ENCODE measurements at places on chromosomes 3 and 15.

DNA sequence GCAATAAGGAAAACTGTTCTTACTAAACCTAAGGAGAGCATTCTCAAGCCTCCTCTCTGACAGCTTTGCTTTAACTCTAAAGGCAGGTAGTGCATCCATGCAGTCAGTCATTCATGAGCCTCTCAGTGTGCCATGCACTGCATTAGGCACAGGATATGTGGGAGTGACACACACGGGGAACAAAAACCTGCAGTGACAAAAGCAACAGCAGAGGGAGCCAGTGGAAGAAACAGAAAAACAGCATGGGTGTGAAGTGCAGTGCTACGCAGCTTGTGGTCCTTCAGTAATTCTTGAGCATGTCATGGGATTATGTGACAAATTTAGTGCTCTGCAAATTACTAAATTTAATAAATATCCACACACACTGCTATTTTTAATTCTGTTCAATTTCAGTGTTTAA lies 230.7 kb downstream of the BBX start:
- no peak for DNase-seq

DNA sequence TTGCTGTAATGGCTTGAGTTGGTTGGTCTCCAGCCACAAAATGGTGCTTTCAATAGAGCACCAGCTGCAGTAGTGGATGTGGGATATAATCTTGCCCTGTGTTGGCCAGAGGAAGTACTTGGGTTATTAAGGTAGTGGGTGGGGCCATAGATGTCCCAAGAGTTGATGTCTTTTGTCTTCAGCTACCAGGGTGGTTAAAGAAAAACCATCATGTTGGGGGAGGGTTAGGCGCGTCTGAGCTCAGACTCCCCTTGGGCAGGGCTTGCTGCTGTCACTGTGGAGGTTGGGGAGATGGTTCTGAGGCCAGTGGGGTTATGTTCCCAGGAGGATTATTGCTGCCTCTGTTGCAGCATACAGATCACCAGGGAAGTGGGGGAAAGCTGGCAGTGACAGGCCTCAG lies 46.9 kb upstream of the GADL1 start:
- no peak for DNase-seq

- no peak for DNase-seq
These were observed 229.4 kb downstream of the CD47 start for GRCh38 chr3:107861422-107861821.

DNA sequence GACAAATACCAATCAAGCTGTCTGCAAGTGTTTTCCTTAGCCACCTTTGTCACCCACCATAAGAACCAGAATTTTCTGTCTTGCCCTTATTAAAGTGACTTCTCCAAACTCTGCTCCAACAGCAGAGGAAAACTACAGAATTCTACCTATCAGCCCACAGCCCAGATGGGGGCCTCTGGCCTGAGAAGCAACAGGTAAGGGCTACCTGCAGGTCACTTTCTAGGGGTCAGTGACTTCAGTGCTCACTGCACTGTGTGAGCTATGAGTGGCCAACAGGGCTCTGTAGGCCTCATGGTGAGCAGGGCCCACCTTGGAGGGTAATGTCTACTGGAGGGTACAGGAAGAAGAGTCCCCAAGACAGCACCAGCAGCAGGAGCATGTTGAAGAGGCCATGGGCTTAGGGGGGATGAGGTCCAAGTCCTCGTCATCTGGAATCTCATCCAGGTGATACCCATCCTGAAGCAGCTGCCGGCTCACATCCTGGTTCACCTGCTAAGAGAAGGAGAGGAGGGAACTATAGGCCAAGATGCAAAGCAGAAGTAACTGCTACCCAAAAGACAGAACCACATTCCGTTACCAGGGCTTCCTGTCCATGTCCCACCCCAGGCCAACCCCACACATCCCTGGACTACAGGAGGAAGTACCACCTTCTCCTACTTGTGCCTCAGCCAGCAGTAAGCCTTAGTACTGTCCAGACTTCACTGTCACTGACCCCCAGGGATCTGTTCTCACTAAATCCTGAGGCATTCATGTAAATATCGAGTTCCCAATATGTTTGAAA lies 4.2 kb downstream of the FAM219B start:
- DNase-seq = no peak

DNA sequence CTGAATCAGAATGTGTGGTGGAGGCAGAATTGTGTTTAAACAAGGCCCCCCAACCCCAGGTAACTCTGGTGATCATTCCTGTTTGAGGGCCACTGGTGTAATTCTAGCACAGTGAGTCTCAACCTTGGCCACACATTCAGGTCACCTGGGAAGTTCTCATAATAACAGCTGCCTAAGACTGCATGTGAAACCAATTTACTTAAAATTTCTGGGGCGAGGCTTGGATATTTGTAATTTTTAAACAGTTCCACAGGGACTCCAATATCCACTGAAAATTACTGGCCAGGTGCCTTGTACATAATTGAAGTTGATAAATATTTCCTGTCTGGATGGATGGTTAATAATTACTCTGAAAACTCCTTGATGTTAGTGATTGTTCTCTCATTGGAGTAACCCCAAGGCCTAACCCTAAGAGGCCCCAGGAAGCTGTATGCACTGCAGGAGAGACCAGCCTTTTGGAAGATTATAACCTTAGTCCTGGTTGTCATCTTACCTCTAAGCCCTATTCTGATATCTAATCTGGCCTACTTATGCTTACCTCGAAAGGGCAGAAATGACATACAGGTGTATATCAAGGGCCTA lies 25.7 kb upstream of the EPHB1 start:
- no peak for DNase-seq

GRCh38 chr3:59481776-59482400 lies 432.1 kb upstream of the CFAP20DC start:
- no peak for DNase-seq

DNA sequence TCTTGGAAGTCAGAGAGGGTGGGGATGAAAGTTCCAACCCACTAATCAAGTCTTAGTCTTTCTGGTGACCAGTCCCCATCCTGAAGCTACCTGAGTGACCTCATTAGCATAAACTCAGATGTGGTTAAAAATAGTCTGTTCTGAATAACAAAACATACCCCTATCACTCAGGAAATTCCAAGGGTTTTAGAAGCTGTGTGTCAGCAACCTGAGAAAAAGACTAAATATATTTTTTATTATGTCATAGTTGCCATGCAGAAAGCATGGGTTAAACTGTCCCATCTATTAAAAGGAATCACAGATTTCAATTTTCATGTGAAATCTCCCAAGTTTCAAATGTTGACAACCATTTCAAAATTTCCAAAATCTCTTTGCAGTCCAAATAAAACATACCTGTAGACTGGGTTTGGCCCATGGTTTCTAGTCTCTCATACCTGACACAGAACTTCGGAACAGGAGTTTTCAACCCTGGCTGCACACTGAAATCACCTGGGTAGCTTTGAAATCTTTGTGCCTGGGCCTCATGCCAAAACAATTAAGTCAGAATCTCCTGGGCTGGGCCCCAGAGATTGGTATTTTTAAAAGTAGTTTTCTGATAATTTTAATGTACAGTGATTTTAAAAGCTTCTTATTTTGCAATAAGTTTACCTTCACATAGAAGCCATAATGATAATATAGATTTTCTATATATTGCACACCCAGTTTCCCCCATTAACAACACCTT lies 476.3 kb downstream of the RBMS3 start:
- no peak for DNase-seq

DNA sequence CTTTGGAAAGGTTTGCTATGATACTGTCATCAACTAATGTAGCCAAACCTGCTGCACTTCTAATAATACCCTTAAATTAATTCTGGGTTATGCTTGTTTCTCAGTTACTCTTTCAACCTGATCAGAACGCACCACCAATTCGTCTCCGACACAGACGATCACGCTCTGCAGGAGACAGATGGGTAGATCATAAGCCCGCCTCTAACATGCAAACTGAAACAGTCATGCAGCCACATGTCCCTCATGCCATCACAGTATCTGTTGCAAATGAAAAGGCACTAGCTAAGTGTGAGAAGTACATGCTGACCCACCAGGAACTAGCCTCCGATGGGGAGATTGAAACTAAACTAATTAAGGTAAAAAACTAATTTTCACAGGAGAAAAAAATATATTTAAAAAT lies 7.9 kb upstream of the RPLP1 start:
- no peak for DNase-seq

- no peak for DNase-seq
These were observed 365 bp upstream of the PDCD6IP start for GRCh38 chr3:33798113-33798417.

GRCh38 chr3:7847521-7847920 lies 654.1 kb upstream of the LMCD1 start:
- no peak for DNase-seq

DNA sequence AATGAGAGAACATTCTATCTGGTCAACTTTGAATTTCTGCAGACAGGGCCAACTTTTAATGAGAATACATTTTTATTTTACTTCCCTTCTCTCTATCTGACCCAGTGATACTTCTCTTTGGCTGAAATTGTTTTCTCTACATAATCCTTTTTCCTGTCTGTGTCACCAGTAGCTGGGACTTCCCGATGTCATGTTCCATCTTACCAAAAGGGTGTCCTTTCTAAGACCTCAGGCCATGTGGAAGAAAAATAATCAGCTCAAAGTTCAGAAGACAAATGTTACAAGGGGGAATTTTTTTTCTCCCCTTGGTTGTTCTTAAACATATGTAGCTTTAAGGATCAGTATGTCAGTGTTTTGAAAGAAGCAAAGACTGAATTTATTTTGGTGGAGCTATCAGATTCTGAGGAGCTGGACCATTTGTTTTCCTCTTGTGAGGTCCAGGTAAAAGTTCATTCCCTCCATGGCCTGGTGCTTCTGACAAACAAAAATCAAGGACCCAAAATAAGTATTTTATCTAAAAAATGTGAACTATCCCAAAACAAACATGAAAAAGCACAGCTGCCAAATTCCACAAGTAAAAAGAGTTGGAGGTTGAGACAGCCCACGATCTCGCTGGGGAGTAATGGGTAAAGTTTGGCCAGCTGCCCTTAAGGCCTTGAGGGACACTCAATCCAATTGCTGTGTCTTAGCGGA lies 859.4 kb upstream of the NR2F2 start:
- DNase-seq = no peak

DNA sequence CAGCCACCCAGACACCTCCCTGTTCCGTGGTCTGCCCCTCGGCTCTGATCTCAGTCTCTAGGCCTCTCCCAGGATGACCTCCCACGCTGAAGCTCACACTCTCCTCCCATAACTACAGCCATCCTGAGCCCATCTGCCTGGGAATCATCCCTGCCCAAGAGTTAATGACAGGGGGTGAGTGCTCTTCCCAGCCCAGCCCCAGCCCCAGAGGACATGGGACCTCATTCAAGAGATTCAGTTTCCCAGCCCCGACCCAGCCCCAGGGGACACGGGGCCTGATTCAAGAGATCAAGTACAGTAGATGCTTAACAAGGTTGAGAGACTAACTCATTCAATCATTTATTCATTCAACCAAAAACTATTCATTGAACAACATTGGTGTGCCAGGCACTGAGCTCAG lies 272.0 kb downstream of the XXYLT1 start:
- no peak for DNase-seq

- DNase-seq = no peak
These were observed 30.6 kb downstream of the TKT start for GRCh38 chr3:53225181-53225580.

DNA sequence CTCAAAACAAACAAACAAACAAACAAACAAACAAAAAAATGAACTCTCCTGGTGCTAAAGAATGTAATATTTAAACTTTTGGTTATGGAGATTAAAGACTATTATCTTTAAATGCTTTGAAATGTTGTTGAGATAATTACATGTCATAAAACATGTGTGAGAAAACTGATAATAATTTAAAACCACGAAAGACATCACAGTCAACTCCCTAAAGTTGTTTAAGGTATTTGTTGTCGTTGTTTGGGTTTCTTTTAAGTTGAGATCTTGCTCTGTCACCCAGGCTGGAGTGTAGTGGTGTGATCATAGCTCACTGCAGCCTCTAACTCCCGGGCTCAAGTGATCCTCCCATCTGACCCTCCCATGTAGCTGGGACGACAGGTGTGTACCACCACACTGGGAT lies 12.0 kb downstream of the EFCAB12 start:
- no peak for DNase-seq

GRCh38 chr3:33729993-33730392 lies 11.9 kb upstream of the CLASP2 start:
- DNase-seq = no peak

GRCh38 chr3:79973482-79973881 lies 205.7 kb upstream of the ROBO1 start:
- DNase-seq = no peak

- DNase-seq = no peak
These were observed 226.5 kb upstream of the PLSCR5 start for GRCh38 chr3:146831659-146832058.

DNA sequence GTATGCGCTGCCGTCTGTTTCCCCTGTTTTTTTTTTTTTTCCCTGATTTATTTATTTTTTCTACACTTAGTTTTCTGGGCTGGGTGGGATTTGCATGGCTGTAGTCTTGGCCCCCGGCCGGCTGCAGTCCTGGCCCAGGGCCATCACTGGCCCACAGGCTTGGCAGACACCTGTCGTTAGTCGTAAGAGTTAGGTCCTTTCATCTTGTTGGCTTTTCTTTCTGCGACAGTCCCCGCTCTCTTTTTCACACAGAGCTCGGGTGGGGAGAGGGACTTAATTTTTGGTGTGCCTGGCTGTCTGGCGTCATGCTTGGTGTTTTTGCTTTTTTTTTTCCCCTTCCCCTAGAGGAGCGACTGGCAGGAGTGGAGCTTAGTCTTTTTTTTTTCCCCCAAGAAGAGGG lies 183.4 kb downstream of the KLF13 start:
- no peak for DNase-seq

DNA sequence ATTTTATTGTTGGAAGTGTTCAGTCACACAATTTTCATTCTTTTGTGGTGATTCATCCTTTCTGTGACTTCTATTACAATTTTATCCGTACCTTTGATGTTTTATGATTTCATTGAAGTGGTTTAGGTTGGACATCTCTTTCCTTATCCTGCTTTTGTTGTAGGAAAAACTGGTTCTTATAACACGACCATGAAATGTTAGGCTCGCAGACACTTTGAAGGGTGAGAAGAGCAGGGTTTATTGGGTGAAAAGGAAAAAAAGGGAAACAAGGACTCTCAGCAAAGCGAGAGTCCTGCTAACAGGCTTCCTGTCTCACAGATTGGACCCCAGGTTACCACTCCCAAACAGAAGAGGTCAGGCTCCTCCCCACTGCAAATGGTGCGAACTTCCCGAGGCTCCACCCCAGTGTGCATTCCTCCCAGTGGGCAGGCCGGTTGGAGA lies 257.4 kb downstream of the STXBP5L start:
- no peak for DNase-seq

DNA sequence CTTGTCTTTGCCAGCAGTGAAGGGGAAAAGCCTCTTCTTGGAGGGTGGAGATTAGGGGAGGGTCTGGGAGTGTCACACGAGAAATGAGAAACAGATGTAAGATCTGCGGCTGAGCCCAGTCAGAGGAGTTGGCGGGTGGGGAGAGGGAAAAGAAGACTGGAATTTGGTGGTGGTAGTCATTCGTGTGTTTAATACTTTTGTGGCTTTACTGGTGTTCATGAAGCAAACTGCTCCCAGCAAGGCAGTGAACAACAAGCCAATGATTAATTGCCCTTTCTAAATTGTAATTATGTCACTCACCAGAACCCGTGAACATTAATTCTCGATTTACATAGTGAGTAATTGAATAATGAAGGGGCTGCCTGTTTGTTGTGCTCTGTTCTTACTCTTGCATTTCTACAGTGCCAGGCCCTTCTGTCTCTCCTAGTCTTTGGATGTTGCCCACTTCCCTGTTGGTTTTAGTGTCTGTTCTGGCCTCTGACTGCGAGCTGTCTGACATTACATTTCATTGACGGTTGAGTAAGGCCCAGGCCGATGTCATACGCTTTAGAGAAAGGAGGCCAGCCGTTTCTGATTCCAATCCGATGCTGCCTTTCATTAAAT lies 78.0 kb downstream of the CHCHD6 start:
- DNase-seq = no peak

GRCh38 chr3:60633644-60634043 lies 617.6 kb downstream of the FHIT start:
- DNase-seq = no peak
